ENCODE measurements at places on chromosomes 3 and 15.

DNA sequence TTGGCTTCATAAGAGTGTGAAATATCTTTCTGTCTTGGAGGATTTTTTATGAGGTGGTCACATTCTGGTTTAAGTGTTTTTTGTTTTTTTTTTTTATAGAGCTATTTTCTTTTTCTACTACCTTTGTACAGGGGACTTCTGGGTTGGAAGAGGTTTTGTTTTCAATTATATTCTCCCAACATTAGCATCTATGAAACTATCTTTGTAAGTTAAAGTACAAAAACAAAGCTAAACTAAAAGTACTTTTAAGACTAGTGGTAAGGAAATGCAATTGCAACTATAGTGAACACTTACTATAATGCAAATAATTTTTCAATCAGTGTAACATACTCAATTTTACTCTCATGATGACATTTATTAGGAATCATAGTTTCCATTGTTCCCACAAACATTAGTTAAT is 688.2 kb downstream of the SI start:
- no peak overlapping the region for H3K27ac ChIP-seq
- H3K4me1 ChIP-seq = no peaks in the 10 kb centered on the region
- H3K36me3 ChIP-seq = no peaks in the 10 kb centered on the region
- H3K27me3 ChIP-seq = no peaks in the 10 kb centered on the region

- H3K36me3 ChIP-seq = no peaks in the 10 kb centered on the region
- ATAC-seq = no peak
- H3K27ac ChIP-seq = peak overlapping the region; percentile 8
- H3K4me1 ChIP-seq = peaks cover 37% of the 10 kb centered on the region
Observed at GRCh38 chr15:85030301-85030929, 48.8 kb downstream of the PDE8A start.

DNA sequence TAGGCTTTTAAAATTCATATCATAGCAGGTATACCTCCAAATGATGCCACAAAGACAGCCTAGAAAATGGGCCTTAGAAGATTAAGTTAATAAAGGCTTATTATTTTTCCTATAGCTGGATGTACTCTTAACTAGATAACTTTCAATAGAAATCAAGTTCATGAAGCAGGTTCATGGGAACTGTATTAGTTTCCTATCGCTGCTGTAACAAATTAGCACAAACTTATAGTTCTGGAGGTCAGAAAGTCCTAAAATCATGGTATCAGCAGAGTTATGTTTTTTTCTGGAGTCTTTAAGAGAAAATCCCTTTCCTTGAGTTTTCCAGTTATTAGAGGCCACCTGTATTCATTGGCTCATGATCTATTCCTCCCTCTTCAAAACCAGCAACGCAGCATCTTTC is 269.9 kb downstream of the TIGIT start:
- H3K27me3 ChIP-seq = no peaks in the 10 kb centered on the region
- H3K27ac ChIP-seq = no peak overlapping the region
- H3K4me1 ChIP-seq = peaks cover 28% of the 10 kb centered on the region
- ATAC-seq = no peak

DNA sequence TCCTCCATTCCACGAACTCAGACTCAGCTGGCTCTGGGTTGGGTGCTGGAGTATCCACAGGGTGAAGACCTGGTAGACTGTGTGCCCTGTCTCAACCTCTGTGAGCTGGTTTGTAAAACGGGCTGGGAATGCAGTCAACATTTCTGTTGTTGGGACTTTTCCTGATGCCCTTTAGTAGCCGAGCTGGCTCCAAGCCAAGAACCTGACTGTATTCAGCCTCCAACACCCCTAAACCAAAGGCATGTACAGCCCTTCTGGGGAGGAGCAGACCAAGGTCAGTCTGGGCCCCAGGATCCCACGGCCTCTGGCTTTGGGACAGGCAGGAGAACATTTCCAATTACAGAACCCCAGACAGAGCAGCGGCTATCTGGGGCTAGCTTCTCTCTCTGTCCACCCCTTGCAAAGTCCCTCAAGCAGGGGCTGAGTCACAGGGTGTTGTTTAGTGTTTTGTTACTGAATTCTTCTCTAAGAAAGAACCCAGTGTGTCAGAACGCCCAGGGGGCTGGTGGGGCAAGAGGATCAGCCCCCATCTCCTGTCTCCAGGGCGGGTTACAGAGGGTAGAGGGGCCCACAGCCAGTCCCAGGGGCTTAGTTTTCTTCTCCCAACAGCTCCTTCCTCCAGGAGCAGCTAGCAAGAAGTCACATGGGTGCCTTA is 56.8 kb upstream of the SLC6A6 start:
- H3K27ac ChIP-seq = no peak overlapping the region
- H3K36me3 ChIP-seq = no peaks in the 10 kb centered on the region

DNA sequence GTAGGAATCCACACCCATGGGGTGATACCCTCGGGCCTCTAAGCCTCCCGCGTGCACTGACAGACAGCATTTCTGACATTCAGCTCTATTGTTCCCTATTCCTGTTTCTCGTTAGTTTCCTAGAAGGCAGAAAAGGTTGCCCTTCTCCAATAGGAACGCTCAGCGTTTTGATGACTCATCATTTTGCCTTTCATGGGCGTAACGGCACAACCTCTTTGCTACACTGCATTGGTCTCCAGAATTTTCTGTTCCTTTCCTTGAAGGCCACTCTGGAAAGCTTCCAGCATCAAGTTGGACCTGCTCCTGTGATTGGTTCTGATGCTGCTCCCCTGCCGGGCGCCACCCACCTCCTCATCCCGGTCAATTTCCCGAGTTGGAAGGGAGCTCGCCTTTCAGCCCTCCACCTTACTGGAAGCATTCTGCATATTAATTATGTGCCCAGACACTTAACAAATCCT is 13.0 kb upstream of the TNK2 start:
- ATAC-seq = no peak
- no peaks in the 10 kb centered on the region for H3K27me3 ChIP-seq
- H3K36me3 ChIP-seq = peaks cover 6% of the 10 kb centered on the region
- H3K4me1 ChIP-seq = no peaks in the 10 kb centered on the region
